ENCODE measurements at places on chromosomes 5 and 9.
A peak's percentile ranks its signal among the peaks of the same experiment; 100 is the strongest.

- no peak for DNase-seq
These were observed 111.9 kb downstream of the ZNF354C start for GRCh38 chr5:179171816-179172745.

DNA sequence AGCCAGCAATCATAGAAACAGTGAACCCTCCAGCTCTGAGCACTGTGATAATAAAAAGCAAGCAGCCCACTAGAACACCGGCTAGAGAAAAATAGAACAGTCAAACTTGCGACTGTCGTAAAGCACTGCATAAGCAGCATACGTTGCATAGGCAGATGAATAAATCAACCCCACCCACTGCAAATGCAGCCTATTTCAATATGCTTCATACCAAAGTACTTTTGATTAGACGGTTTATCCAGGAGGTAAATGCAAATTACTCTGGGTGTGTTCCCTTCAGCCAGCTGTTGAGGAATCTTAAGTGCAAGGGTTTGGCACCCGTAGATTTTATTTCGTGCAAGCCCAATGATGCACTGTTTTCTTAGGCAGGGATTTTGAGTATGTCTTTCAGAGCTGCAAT lies 32.1 kb upstream of the ANKRD18A start:
- no peak for DNase-seq

- DNase-seq = peak; percentile 48
These were observed 1.4 kb downstream of the CHD1 start for GRCh38 chr5:98927242-98927988.

DNA sequence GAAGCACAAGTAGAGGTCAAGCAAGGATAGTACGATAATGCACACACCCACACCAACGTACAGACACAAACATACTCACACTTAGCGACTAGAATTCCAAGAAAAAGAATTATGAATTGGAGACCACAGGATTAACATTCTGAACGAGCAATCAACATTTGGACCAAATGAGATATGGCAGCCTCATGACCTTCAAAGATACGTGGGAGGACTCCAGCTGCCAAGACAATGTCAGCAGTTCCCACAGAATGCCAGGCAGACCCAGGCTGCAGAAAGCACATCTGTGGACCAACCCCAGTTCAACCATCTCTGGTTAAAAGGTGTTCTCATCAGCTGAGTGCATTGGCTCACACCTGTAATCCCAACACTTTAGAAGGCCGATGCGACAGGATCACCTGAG lies 187.6 kb upstream of the GRAMD2B start:
- DNase-seq = no peak

- peak; percentile 31 for DNase-seq
These were observed 28.2 kb downstream of the CDC25C start for GRCh38 chr5:138303372-138303771.

DNA sequence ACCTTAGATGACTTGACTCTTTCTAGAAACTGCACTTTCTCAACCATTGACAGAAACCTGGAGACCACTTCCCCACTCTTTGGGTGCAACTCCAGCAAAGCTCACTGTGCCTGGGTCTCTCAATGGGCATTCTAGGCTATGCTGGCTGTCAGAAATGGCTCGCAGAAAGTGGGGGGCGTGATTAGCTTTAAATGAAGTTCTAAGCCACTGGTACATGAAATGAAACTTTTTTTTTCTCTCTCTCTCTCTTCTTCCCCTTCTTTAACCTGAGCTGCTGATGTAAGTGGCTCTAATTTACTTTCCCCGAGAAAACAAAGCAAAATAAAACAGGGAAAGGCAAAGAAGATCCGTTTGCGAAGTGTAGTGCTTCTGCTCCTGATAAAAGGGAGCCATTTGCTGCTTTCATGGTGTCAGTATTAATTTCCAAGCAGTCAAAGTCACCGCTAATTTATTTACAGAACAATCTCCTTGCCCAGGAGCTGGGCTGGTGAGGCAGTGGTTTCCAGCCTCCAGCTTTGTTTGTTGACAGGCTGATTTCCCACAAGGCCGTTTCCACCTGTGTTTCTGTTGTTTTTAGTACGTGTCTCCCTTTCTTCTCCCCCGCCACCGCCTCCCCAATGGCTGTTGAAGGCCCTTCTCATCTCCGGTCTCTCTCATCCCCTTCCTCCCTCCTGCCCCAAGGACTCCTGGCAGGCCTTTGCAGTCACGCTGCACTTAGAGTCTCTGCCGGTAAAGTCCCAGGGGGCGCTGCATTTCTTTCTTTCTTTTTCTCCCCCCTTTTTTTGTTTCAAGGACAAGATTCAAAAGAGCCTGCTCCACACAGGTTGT lies 422.9 kb downstream of the EBF1 start:
- no peak for DNase-seq

DNA sequence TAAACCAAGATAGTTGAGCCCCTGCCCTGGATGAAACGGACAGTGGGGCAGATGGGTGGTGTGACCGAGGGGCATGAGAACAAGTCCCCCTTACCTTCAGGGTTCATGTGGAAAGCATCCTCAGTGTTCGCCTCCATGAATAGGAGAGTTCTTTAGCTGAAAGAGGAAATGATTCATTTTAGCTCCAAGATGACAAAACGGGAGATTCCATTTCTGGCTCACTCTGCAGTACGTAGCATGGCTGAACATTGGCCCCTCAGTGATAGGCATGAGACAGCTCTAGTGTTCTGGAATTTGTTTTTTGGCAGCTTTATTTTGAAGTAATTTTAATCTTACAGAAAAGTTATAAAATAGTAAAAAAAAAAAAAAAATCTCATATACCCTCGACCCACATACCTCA lies 70.2 kb upstream of the AGXT2 start:
- DNase-seq = peak; percentile 70

- DNase-seq = no peak
These were observed 723.7 kb upstream of the COX7C start for GRCh38 chr5:85893996-85894395.

- DNase-seq = no peak
These were observed 529.2 kb downstream of the EBF1 start for GRCh38 chr5:158570502-158570901.

- DNase-seq = peak; percentile 35
These were observed 99.0 kb downstream of the MUSK start for GRCh38 chr9:110767559-110768063.

DNA sequence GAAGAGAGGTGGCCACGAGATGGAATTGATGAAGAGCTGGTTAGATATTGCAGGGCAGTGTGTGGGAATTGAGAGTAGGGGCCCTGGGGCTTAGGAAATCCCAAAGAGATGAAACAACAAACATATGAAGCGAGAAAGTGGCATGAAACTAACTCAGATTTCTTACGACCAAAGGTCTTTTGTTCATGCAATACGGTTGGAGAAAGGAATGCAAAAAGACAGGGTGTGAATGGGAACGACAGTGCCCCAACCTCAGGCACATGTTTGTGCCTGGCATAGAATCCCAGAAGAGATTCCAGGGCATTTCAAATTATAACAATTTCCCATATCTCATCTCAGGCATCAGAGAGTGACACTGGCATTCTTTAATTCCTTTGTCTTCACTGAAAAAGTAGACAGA lies 199.2 kb downstream of the ACTL7B start:
- no peak for DNase-seq

GRCh38 chr9:78396087-78396486 lies 99.2 kb downstream of the PSAT1 start:
- no peak for DNase-seq

GRCh38 chr5:89187883-89188465 lies 305.0 kb upstream of the MEF2C start:
- DNase-seq = no peak

DNA sequence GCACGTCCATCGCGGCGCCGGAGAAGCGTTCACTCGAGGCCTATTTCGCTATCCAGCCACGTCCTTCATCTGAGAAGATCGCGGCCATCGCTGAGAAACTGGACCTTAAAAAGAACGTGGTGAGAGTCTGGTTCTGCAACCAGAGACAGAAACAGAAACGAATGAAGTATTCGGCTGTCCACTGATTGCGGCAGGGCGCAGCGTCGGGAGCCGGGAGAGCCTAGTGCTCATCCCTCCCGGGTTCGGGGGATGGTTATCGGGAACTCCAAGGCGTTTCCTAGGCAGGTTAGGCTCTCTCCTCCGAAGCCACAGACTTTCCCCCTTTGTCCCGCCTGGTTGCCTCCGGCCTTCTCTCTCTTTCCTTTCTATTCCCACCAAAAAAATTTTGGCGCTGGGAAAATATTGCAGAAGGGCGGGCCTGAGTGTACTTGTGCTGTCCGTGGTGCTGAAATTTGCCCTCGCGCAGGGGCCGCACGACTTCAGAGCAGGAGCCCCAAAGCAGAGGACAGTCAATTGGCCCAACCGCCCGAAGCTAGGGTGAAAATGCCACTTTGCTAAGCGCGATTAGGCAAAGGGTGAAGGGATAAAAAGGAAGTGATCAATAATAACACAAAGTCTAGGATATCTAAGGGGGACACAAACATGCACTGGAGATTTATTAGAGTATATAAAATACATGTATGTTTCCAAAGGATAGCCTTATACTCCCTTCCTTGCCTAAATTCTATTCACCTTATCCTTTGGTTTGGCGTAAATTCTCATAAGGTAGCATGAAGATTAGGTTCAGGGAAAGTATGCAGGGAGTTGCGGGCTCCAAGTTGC lies 1.8 kb downstream of the POU4F3 start:
- DNase-seq = peak; percentile 61

DNA sequence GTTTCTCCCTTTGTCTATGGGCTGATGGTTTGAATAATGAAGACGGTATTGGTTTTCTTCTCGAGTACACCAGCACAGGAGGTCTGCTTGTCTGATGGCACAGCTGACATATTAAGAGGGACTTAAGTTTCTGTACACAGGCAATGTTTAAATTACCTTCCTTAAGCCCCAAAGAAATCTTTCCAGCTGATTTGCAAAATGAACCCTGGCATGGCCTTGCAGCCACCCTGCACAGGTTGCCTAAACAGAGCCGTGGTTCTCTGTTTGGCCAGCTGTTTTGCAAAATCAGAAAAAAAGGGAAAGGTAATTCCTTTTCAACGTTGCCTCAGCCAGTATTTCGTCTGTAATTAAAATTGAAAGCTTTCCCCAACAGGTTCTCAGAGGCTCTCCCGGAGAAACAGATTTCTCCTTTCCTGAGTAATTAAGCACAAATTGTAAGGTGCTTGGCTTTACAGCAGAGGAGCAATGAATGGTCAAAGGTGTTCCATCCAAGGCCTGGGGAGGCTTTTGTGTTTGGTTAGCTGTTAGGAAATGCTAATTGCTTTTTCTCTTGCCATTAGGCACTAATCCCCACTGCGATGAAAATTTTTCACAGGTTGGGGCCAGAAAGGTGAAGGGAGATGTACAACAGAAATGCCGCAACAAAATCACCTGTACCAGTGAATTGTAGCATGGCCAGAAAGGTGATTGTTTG lies 138.9 kb downstream of the RASEF start:
- DNase-seq = no peak
